ENCODE measurements at places on chromosomes 2 and 18. TPM values are rescaled to one million over a fixed set of nuclear protein-coding genes. Genes with fewer than 3 reads are reported as not detected.

- no peak for DNase-seq
These were observed 69.9 kb downstream of the CTAGE1 start for GRCh38 chr18:22347606-22348511.

DNA sequence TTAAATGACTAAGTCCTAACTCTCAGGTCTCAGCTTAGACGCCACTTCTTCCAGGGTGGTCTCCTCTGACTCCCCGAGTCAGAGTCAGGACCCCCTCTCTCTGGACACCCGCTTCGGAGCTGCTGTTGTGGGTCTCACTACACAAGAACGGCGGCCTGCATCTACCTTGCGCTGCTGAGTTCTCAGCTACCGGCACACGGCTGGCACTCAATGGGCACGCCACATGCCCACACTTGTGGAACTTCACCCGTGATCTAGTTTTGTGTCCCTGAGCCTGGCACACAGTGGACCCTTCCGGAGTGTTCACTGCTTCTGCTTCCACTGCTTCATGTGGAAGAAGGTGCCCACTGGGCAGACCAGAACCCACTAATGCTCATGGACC, 58.3 kb upstream of the ID2 start:
- DNase-seq: no peak

CCDC102B gene
- 11.0 TPM for total RNA-seq

DNA sequence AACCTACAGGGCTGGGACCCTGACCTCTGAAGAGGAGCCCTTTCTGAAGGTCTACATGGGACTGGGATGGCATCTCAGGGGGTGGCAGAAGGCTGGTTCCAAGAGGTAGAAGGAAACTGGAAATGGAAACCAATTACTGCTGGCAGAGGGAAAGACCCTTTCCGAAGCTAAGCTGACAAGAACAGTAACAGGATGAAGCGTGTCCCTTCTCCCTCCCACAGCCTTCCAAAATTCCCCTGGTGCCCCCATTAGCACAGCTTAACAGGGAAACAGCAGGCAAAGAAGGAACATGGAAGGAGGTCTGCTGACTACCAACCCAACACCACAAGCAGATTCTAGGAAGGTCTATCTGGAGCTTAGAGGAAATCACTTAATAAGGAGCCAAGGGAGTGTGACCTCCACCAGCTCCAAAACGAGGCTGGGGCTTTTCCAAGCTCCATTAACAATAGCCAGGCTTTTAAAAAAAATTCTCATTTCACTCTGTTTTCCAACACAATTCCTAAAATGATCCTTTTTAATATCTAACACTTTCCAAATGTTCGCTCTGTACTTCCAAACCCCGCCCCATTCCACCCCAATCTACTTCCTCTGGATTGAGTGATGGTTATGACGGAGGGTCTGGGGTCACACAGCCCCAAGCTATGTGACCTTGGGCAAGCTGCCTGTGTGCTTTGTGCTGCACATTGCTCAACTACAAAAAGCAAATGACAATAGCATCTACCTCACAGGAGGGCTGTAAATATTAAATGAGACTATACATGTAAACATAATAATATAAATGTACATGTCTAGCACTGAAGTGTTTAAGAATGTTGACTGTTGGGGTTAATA, 55.2 kb downstream of the STK39 start:
- DNase-seq: no peak

DNA sequence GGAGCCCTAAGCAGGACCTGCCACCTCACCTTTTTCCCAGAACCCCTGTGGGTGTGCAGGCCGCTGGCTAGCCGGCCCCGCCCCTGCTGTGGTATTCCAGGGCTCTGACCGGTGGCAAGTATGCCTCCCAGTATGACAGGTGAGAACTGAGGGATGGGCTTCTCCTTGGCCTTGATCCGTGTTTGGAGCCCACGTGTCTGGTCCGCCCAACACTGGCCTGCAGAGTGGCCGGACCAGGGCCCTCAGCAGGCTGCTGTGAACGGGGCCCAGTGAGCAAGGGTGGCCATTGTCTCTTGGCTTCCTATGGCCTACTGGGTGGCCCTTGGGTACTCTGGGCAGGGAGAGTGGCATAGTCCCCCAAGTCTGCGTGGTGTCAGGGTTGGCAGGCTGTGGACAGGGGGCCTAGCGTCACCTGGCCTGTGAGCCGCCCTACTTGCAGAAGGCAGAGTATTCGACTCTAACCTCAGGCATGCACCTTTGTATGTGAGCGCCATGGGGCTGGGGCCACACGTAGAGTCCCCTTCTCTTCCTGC, 1.8 kb downstream of the RNPEPL1 start:
- DNase-seq: no peak

DNA sequence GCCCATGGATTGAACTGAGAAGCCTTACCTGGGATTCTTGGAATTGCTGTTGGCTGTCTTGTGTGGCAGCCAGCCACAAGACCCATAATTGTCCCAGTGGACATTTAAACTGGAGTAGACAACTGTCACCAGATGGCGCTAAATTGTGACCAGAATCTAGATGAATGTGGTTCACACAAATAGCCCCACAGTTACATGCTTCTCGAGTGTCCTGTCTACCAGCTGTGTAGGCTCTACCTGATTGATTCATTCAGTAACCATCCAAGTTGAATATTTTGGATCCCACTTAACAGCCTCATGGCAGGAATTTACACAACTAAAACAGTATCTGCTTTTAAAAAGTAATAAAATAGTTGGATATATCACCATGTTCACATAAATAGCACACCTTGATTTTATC, 73.2 kb downstream of the MAP4K4 start:
- peak; percentile 65 for DNase-seq
